ENCODE measurements at places on chromosomes 3 and 15.

DNA sequence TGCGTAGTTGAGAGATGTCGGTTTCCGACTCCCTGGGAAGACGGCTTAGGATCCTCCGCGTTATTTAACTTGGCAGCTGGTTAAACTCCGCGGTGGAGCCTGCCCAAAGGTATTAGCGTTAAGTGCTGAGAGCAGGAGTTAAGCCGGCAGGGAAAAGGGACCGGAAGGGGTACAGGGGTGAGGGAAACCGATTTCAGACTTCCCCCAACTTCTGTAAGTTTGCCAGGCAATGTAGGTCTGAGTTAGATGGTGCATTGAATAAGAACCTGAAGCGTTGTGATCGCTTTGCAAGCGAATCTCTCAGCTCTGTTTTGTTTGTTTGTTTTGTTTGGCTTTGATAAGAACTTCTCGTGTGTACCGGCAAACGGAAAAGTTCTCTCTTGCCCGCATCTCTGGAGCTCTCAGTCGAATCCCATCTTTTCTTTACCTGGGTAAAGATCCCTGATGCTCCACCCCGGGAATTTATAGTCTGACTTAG is 6.0 kb upstream of the FEZF2 start:
- DNase-seq: no peak

DNA sequence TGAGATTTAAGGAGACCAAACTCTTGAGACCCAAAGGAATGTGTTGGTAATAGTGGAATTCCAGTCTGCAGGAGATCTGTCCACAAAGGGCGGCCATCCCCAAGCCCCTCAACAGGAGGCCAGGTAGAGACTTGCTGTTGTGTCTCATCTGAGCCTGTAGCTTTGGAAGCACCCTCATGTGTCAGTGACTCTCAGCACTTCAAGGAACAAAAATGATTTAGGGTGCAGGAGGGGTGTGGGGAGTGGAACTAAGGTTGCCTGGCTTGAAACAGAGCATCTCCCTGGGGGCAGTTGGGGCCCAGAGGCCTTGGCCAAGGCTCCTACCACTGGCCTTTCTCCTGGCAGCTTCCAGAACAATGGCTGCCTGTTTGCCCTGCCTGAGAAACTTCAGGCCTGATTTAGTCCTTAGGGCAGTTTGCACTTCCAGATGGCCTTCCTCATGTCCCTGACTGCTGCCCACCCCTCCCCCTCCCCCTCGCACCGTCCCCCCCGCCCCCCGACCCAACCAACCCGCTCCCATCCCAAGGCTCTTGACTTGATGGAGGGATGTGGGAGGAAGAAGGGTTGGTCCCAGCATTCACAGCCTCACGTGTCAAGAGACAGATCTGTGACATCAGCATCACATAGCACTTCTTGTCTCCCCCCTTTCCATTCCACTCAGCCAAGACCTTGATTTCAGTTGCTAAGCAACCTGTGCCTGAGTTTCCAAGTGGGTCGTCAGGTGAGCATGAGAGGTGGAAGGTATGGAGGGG is 77.1 kb downstream of the CORO2B start:
- DNase-seq: no peak

DNA sequence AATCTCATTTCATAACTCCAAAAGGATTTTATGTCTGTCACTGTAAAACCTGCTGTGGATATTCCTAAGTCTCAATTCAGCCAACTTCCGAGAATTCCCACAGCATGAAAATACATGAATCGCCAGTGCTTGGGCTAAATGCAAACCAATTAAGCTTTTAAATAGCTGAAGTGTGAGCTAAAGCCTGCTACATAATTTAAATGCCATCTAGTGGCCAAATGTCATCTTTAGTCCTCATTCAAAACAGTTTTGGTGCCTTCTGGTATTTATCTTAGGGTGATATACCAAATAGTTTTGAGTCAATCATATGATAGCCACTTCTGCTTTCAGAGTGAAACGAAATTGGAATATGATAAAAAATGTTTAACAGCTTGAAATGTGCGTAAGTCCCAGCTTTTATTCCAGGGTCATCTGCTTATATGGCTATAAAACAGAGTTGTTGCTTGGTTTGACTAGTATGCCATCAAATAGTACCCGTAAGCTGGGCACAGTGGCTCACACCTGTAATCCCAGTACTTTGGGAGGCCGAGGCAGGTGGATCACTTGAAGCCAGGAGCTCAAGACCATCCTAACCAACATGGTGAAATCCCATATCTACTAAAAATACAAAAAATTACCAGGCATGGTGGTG is 41.8 kb upstream of the CCNL1 start:
- no peak for DNase-seq

DNA sequence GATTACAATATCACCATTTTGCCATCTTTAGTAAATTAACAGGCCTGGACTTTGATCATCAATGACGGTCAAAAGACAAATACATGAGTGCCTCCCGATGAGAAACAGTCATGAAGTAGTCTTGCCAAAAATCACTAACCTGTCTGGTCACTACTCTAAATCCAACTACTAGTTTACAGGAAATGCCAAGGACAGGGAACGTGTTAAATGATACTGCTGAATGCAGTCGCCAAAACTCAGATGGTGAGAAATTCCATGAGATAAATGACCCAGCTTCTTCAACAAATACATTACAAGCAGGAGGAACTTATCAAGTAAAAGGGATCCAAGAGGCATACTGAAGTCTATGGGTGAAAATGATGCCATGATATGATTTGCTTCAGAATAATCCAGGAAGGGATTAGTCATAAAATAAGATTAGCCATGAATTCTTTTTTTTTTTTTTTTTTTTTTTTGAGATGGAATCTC is 35.8 kb upstream of the ATP13A3 start:
- no peak for DNase-seq

DNA sequence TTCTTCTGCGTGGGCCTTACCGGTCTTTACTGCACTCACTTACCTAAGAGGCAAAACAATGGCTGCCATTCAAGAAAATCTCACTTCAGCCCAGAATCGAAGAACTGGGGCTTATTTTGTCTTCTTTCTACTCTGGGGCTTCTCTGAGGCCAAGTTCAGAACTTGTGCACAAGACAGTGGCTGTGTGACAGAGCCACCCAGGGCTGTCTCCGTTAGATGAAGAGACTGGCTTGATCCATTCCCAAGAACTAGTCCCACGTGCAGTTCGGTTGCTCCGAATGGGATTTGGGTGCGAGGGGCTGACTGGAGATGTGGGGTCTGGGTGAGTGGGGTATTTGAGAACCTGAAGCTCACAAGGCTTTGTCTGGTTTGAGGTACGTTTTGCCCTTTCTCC is 795 bp upstream of the TCF12 start:
- peak; percentile 13 for DNase-seq

DNA sequence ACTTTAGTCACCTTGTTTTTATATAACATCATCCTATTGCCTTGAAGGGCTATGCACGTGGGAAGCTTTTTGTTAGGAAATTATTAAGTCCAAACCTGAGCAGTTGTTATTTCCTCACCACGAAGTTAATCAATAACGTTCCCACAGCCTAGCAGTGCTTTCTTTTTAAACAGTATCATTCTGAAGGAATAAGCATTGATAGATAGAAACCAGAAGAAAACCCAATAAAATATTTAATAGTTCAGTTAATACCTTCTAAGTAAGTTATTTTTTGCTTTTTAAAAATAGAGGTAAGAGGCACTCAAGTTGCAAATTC is 149.3 kb downstream of the KCNMB2 start:
- DNase-seq: no peak

GRCh38 chr3:32392536-32393302 is 1.1 kb downstream of the CMTM7 start:
- no peak for DNase-seq

DNA sequence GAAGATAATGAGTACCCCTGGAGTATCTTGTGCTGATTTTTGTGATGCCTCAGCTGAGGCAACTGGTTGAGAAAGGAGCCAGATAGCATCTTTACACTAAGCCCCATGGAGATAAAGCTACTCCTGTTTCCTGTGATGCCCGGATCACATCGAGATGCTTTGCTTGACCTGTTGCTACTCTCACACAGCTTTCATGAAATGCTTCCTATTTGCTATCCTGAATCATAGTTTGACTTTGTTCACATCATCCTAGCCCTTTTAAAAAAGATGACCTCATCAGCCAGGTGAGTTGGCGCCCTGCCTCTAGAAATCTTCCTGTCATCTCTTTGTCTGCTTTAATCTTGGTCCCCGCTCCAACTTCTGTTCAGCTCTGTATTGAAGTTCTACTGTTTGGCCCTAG is 409.6 kb upstream of the TBL1XR1 start:
- no peak for DNase-seq

DNA sequence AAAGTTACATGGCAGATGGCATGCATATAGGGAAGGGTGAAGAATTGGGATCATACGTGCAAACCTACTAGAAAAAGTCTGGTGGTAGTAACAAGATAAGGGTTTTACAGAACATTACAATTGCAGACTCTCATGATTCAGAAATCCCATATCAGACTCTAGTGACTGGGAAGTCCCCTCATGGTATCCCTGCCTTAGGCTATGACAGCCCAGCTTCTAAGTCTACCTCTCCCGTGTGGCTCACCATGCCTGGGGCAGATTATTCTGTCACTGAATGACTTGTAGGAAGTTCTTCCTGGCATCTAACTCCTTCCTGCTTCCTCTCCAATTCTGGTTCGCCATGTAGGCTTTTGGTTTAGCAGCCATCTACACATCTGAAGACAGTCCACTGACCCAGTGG is 5.7 kb upstream of the SLC6A11 start:
- DNase-seq: no peak

DNA sequence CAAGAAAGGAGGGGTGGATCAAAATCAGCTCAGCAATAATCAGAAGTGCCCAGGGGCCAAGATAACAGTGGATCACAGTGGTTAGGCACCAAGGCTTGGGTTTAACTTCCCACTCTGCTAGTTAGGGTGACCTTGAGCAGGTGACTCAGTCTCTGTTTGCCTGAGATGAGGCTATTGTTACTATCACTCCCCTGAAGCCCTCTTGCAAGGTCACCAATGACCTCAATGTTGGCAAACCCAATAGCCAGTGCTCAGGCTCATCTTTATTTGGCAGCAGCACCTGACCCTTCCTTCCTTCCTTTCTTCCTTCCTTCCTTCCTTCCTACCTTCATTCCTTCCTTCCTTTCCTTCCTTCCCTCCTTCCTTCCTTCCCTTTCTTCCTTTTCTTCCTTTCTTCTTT is 102.4 kb upstream of the HACD2 start:
- DNase-seq: no peak

- no peak for DNase-seq
Observed at GRCh38 chr3:171343693-171344092, 116.5 kb downstream of the TNIK start.

- DNase-seq: no peak
Observed at GRCh38 chr3:191353022-191353777, 22.9 kb upstream of the UTS2B start.

GRCh38 chr15:95684693-95685115 is 645.8 kb upstream of the NR2F2 start:
- no peak for DNase-seq

- no peak for DNase-seq
Observed at GRCh38 chr3:158160958-158161357, 51.1 kb downstream of the RSRC1 start.

DNA sequence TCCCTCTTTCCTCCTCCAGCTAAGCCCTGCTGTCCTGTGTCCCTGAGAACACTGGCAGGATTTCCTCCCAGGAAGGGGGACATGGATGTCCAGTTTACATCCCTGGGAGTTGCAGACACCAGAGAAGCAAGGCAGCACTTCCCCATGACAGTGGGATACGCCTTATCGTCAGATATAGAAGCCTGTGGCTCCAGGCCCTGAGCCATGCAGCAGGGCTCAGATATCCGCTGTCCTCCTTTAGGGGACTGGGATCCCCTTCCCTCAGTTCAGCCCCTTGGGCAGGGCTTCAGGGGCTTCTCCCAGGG is 16.4 kb downstream of the CORO2B start:
- DNase-seq: no peak

DNA sequence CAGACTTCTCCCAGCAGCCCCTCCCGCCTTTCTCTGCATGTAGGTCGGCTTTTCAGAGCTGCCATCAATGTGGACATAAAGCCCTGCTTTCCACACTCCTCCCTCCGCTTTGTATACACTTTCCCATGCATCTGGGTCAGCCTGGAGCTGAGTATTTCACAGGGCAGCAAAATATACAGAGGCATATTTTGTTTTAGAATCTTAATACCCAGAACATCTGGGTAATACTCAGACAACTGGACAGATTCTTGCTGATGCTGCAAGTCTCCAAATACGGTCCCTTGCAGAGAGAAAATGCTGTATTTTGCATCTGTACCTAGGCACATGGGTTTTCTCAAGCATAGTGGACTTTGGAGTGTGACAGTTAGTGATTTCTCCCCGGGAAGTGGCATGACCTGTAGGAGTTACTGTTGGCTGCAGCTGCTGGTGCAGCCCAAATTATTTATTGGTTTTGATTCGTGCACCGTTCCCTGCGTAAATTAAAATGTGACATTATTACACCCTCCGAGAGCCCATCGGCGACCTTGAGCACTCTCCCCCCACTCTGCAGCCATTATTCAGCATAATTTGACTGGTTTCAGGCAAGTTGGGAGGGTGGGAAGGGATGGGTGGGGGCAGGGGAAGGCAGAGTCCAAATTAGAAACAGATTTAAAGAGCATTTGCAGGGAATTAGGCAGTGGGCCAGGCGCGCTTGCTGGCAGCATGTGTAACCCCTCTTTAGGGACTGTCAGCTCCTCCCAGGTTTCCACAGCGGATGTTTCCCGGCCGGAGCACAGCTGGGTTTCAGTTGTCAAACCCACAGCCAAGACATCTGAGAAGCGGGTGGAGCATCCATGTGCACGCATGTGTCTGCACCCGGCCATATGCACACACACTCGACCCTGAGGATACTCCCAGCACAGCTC is 100.8 kb downstream of the CPN2 start:
- no peak for DNase-seq

DNA sequence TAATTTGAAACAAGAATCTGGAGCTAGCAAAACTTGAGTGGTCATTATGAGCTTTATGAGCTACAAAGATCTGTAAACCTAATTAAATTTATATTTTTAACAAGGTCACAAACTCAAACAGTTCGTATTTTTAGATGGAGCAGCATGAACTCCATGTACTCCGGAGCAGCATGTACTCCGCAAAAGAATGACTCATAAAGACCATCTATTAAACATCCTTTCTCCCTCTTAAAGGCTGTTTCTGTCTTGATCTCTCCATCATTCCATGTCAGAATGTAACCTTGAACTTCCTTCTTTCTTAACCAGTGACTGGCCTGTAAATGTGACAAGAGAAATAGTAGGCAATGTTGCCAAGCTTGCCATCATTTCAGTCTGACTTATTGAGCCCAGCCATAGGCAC is 696.9 kb downstream of the ZNF385D start:
- no peak for DNase-seq

DNA sequence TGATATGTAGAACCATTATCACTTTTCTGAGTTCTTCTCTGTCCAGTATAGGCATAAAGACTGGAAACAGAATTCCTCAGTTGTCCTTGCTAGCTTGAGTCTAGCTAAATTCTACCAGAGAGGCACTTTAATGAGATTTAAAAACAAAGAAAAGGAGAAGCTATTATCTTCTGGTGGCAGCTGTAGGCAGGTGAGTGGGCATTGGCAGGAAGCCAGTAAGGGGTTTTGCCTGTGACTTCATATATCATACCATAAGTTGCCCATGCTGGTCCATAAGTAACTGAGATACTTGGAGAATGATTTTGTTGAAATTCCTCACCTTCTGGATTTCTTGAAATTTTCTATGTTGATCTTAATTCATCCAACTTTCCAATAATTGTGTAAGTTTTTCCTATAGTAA is 402.3 kb upstream of the TGFBR2 start:
- DNase-seq: no peak

- DNase-seq: no peak
Observed at GRCh38 chr3:183293966-183294365, 40.9 kb downstream of the B3GNT5 start.

GRCh38 chr15:101124731-101125451 is 127.0 kb downstream of the CHSY1 start:
- no peak for DNase-seq

- DNase-seq: no peak
Observed at GRCh38 chr15:51955504-51955903, 16.1 kb downstream of the LEO1 start.
